Peyer's patch (tissue), 4 donors: ENCODE measurements at places on chromosomes 4 and X. TPM values are rescaled to one million over a fixed set of nuclear protein-coding genes. Genes with fewer than 3 reads are reported as not detected.

The DMRTC1B gene
- total RNA-seq, result not detected

The TRAM1L1 gene
- total RNA-seq, result not detected

The HSFX4 gene
- total RNA-seq, result not detected

The GAGE2A gene
- not detected for total RNA-seq

The STIM2 gene
- total RNA-seq, result 42.2 TPM

The KIAA1210 gene
- not detected for total RNA-seq

The HSFX3 gene
- not detected for total RNA-seq

The RASSF6 gene
- total RNA-seq, result 48.7 TPM

The HEPH gene
- 65.2 TPM for total RNA-seq

The MAPK10 gene
- 1.8 TPM for total RNA-seq

The PDLIM3 gene
- 73.0 TPM for total RNA-seq

The PDE6B gene
- 0.27 TPM for total RNA-seq

The AWAT2 gene
- not detected for total RNA-seq

The SCML2 gene
- 0.35 TPM for total RNA-seq

The ARHGAP36 gene
- total RNA-seq, result not detected

The FDCSP gene
- not detected for total RNA-seq

DNA sequence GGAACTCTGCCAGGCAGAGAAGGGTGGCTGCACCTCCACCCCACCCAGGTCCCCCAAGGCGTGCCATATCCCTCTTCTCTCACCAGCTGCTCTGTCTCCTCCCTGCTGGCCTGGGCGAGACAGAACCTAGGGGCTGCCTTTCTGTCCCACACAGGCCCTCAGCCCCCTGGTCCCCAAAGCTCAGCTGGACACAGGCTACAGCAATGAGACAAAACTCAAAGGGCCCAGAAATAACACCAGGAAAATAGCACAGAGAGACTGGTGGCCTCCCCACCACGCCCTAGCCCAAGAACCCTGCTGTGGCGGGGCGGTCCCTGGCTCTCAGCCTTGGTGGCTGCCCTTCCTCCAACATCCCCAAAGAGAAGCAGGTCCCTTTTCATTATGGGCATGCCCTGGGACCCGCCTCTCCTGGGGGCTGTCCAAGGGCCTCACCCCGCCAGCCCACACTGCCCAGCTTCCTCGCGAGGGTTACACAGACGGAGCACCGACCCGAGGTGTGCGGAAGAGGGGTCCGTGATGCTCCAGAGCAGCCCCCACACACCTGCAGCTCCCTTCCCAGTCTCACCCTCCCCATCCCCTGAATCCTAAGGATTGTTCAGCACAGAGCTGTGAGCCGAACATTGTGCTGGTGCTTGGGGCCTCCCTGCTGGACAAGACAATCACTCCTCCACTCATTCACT, 67.7 kb upstream of the HMX1 start:
- no peak for DNase-seq
- no peak overlapping the region for H3K4me3 ChIP-seq
- no peaks in the 10 kb centered on the region for H3K27me3 ChIP-seq

GRCh38 chr4:53531585-53532224, 59.6 kb downstream of the LNX1 start:
- H3K4me1 ChIP-seq, result no peaks in the 10 kb centered on the region
- H3K27ac ChIP-seq, result no peak overlapping the region
- DNase-seq, result no peak
- no peaks in the 10 kb centered on the region for H3K36me3 ChIP-seq
- H3K27me3 ChIP-seq, result no peaks in the 10 kb centered on the region

DNA sequence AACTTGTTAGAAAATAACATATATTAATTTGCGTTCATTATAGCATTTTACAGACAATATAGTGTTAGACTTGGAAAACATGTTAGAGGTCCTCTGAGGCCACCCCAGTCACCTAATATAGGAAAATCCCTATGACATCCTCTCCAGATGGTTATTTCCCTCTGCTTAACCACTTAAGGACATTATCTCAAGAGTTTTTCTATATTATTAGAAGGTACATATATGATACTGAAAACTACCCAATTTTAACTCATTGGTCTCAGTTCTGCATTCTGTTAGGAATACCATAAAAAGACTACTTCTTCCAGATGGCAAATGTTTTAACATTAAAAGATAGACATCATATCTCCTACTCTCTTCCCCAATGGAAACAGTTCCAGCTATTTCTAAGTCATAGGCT, 21.4 kb downstream of the PTPN13 start:
- H3K27me3 ChIP-seq, result no peaks in the 10 kb centered on the region
- no peaks in the 10 kb centered on the region for H3K4me1 ChIP-seq
- no peaks in the 10 kb centered on the region for H3K36me3 ChIP-seq

GRCh38 chrX:38770152-38770551, 31.1 kb upstream of the MID1IP1 start:
- no peak for DNase-seq
- H3K4me1 ChIP-seq, result no peaks in the 10 kb centered on the region
- H3K27ac ChIP-seq, result no peak overlapping the region

- no peaks in the 10 kb centered on the region for H3K36me3 ChIP-seq
- no peaks in the 10 kb centered on the region for H3K27me3 ChIP-seq
- H3K4me3 ChIP-seq, result no peak overlapping the region
- H3K4me1 ChIP-seq, result no peaks in the 10 kb centered on the region
- H3K27ac ChIP-seq, result no peak overlapping the region
Measured at GRCh38 chr4:54016504-54016903, 47.9 kb downstream of the CHIC2 start.

GRCh38 chr4:121783210-121783609, 17.9 kb upstream of the EXOSC9 start:
- no peaks in the 10 kb centered on the region for H3K36me3 ChIP-seq
- no peak overlapping the region for H3K4me3 ChIP-seq
- no peak for DNase-seq
- no peak overlapping the region for H3K27ac ChIP-seq

GRCh38 chr4:178448372-178449035, 1006.3 kb upstream of the AGA start:
- H3K4me3 ChIP-seq, result no peak overlapping the region
- no peaks in the 10 kb centered on the region for H3K4me1 ChIP-seq

- H3K27me3 ChIP-seq, result no peaks in the 10 kb centered on the region
- no peak for DNase-seq
- H3K27ac ChIP-seq, result no peak overlapping the region
- H3K4me3 ChIP-seq, result no peak overlapping the region
- no peaks in the 10 kb centered on the region for H3K4me1 ChIP-seq
Measured at GRCh38 chr4:178554352-178554751, 1112.1 kb upstream of the AGA start.

- no peaks in the 10 kb centered on the region for H3K27me3 ChIP-seq
- H3K27ac ChIP-seq, result no peak overlapping the region
- no peaks in the 10 kb centered on the region for H3K4me1 ChIP-seq
- DNase-seq, result no peak
Measured at GRCh38 chrX:39377773-39378172, 576.5 kb downstream of the MID1IP1 start.

DNA sequence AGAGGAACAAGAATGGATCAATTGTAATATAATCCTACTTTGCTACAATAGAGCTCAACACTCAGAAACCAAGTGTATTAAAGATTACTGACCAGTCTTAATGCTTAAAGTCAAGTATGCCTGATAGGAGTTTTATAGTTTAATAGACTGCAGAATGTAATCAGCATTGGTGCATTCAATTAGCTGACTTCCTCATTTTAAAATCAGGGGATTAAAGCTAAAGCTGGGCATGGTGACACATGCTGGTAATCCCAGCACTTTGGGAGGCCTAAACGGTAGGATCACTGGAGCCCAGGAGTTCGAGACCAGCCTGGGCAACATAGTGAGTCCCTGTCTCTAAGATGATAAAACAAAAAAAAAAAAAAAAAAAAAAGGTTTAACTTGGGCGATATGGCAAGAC, 10.8 kb downstream of the HNRNPDL start:
- no peak overlapping the region for H3K27ac ChIP-seq
- no peaks in the 10 kb centered on the region for H3K27me3 ChIP-seq
- DNase-seq, result no peak

GRCh38 chr4:44535981-44536380, 87.4 kb upstream of the KCTD8 start:
- no peaks in the 10 kb centered on the region for H3K27me3 ChIP-seq
- H3K27ac ChIP-seq, result no peak overlapping the region
- DNase-seq, result no peak
- no peaks in the 10 kb centered on the region for H3K36me3 ChIP-seq
- H3K4me3 ChIP-seq, result no peak overlapping the region

GRCh38 chr4:83894831-83895230, 358.9 kb downstream of the GPAT3 start:
- no peaks in the 10 kb centered on the region for H3K4me1 ChIP-seq
- no peak overlapping the region for H3K4me3 ChIP-seq
- H3K36me3 ChIP-seq, result no peaks in the 10 kb centered on the region
- no peaks in the 10 kb centered on the region for H3K27me3 ChIP-seq
- DNase-seq, result no peak

DNA sequence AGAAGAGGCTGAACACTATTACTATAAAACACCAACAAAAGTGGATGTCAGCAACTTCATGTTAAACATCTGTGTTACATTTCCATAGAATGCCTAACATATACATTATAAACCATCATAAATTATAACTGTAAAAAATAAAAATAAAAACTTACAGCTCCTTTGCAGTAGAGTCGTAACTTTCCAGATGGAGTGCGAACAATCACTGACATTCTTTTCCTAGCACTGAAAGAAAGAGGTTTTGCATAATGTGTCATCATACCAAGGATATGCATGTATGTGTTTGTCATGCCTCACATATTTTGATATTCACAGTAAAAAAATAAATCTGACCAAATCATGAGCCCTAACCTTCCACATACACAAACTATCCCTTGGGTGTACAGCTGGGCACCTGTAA, 113.1 kb downstream of the ATP8A1 start:
- no peak for DNase-seq
- H3K36me3 ChIP-seq, result no peaks in the 10 kb centered on the region

- no peak overlapping the region for H3K4me3 ChIP-seq
- no peak overlapping the region for H3K27ac ChIP-seq
- DNase-seq, result no peak
- H3K27me3 ChIP-seq, result no peaks in the 10 kb centered on the region
Measured at GRCh38 chrX:69189576-69190371, 24.5 kb upstream of the PJA1 start.

DNA sequence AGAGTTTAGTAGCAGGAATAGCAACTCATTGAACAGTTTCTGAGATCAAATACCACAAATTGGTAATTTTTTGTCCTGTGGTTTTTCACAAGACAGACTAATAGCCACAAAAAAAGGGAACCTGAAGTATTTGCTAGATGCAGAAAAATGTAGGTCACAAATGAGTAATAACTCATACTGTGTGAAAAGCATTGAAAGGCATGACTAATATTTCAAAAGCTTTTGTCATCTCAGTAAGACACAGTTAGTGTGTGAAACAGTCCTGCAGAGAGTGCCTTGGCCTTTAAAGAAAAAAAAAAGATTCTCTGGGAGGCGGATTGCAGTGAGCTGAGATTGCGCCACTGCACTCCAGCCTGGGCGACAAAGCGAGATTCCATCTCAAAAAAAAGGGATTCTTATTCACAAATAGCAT, 31.4 kb upstream of the SLC25A31 start:
- DNase-seq, result no peak
- H3K4me3 ChIP-seq, result no peak overlapping the region
- no peak overlapping the region for H3K27ac ChIP-seq
- H3K4me1 ChIP-seq, result no peaks in the 10 kb centered on the region
- H3K36me3 ChIP-seq, result no peaks in the 10 kb centered on the region
- H3K27me3 ChIP-seq, result no peaks in the 10 kb centered on the region

DNA sequence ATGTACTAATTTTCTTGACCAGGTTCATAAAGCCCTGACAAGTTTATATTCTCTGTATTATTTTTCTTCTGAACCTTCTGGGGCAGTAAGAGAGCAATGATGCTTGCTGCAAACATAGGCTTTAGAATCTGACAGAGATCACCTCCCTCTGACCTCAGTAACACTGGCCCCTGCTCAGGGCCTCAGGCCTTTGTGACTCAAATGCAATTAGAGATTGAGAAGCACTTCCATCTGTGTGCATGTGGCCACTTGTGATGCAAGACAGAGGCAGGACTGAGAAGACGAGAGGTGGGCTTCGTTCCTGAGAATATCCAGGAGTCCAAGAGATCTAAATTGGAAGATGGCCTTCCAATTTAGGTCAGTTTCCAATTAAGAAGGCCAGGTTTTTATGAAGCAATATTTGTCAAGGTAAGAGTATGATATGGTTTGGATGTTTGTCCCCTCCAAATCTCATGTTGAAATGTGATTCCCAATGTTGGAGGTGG, 82.8 kb upstream of the VEGFC start:
- H3K27ac ChIP-seq, result no peak overlapping the region
- no peaks in the 10 kb centered on the region for H3K27me3 ChIP-seq
- DNase-seq, result no peak
- H3K36me3 ChIP-seq, result no peaks in the 10 kb centered on the region
- H3K4me1 ChIP-seq, result no peaks in the 10 kb centered on the region

DNA sequence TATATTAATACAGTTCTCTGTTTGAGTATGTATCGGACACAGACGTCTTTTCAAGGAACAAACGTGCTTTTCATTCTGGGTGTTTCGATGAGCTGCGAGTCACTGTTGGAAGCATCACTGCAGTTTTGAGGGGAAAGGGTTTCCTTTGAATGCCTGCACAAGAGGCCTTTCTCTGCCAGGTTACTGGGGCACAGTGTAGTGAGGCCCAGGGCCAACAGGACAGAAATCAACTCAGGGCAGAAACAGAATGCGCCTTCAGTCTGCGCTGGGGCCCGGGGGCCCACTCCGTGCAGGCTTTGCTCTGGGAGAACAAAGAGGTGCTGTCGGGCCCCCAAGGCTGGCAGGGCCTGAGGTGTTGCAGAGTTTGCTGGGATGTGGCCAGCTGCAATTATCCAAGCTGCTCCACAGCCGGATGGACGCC, 2.3 kb upstream of the PPP2R3B start:
- H3K4me3 ChIP-seq, result no peak overlapping the region
- no peak for DNase-seq
- no peaks in the 10 kb centered on the region for H3K4me1 ChIP-seq

- H3K4me3 ChIP-seq, result peak overlapping the region; percentile 55
- peak; percentile 17 for DNase-seq
- peak overlapping the region; percentile 40 for H3K27ac ChIP-seq
- no peaks in the 10 kb centered on the region for H3K36me3 ChIP-seq
Measured at GRCh38 chrX:155767051-155767875, 113.9 kb upstream of the VAMP7 start.

- H3K27me3 ChIP-seq, result no peaks in the 10 kb centered on the region
- no peak for DNase-seq
- no peaks in the 10 kb centered on the region for H3K4me1 ChIP-seq
Measured at GRCh38 chrX:129609395-129609794, 45.4 kb downstream of the APLN start.

GRCh38 chrX:16517039-16517605, 132.8 kb upstream of the S100G start:
- no peaks in the 10 kb centered on the region for H3K4me1 ChIP-seq
- no peaks in the 10 kb centered on the region for H3K36me3 ChIP-seq
- H3K27me3 ChIP-seq, result no peaks in the 10 kb centered on the region
- no peak overlapping the region for H3K4me3 ChIP-seq
- no peak for DNase-seq

GRCh38 chr4:120155287-120155686, 88.6 kb upstream of the MAD2L1 start:
- no peaks in the 10 kb centered on the region for H3K4me1 ChIP-seq
- H3K36me3 ChIP-seq, result no peaks in the 10 kb centered on the region
- H3K27ac ChIP-seq, result no peak overlapping the region
- H3K4me3 ChIP-seq, result no peak overlapping the region

- H3K27me3 ChIP-seq, result no peaks in the 10 kb centered on the region
- DNase-seq, result no peak
- no peak overlapping the region for H3K27ac ChIP-seq
- H3K36me3 ChIP-seq, result no peaks in the 10 kb centered on the region
- no peak overlapping the region for H3K4me3 ChIP-seq
Measured at GRCh38 chr4:7721984-7722551, 217.6 kb downstream of the AFAP1 start.

- H3K27ac ChIP-seq, result no peak overlapping the region
- no peaks in the 10 kb centered on the region for H3K36me3 ChIP-seq
- H3K4me3 ChIP-seq, result no peak overlapping the region
- no peaks in the 10 kb centered on the region for H3K27me3 ChIP-seq
Measured at GRCh38 chr4:92264163-92264562, 39.6 kb upstream of the GRID2 start.
